Stimulated activated CD4-positive, alpha-beta T cell treated with anti-CD3 and anti-CD28 coated beads, Interleukin-15, amount 100 ng/mL, for 1 hour (primary cell): ENCODE measurements at places on chromosomes 2 and 18.

GRCh38 chr2:205775097-205775877 is 93.0 kb downstream of the NRP2 start:
- no peak for DNase-seq

DNA sequence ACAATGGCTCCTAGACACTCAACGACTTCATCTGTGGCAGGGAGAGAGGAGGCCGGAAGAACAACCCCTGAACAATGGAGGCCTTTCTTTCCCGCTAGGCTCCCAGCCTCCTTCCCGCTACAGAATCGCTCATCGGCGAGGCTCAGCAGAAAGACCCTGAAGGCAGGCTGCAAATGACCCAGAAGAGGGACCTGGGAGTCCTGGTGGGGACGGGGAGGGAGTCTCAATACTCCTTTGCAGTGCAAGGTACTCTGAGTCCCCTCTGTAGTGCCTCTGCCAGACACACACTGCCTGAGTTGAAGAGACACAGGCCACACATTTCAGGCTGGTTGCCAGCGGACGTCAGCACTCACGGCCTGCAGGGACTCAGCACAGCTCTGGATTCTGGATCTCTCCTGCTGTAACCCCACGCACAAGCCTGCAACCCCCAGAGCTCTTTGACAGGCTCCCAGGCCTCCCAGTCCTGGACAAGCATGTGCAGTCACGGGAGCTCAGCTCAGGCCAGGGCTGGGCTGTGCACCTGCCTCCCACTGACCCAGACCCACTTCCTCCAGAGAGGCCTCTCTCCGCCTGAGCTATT is 6.1 kb downstream of the GPR17 start:
- DNase-seq, result no peak

- no peak for DNase-seq
These were observed 7.0 kb downstream of the HJURP start for GRCh38 chr2:233847248-233847898.

DNA sequence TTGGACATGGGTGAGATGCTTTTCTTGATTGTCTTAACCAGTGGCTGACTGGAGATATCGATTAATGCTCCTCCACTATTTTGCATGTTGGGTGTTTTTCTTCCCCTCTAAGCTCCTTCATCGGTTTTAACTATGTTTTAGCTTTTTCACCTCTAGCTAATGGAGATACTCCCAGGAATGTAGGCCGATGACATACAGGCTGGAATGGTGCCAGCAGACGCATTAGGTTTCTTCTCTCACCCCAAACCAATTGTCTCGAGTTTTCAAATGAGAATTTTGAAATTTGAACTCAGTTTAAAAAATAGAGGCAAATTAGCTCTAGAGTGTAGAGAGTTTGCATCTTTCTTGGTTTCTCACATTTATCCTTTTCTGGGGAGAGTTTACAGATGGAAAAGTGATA is 247.6 kb downstream of the RPRM start:
- DNase-seq, result no peak
